ENCODE measurements at places on chromosomes 5 and 9. TPM values are rescaled to one million over a fixed set of nuclear protein-coding genes. Genes with fewer than 3 reads are reported as not detected.

BASP1 gene
- polyA plus RNA-seq: 40.8 TPM

DNA sequence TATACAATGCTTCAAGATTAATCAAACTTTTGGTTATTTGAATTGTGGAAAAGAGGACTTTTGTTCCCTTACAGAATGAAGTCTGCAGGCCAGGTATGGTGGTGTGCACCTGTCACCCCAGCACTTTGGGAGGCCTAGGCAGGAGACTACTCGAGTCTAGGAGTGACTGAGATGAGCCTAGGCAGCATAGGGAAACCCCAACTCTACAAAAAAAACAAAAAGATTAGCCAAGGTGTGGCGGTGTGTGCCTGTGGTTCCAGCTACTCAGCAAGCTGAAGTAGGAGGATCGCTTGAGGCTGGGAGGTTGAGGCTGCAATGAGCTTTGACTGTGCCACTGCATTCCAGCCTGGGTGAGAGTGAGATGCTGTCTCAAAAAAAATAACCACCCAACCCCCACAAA is 9.3 kb downstream of the CCNH start:
- DNase-seq: no peak

- DNase-seq: no peak
These were observed 38.9 kb downstream of the ZNF608 start for GRCh38 chr5:124707520-124707919.

GRCh38 chr5:103918668-103919367 is 356.2 kb upstream of the NUDT12 start:
- no peak for DNase-seq

GRCh38 chr5:122366501-122366900 is 54.5 kb downstream of the SNCAIP start:
- DNase-seq: no peak

SIGMAR1 gene
- 103 TPM for polyA plus RNA-seq
